SK-N-SH (cell line): ENCODE measurements at places on chromosomes 5 and 9. TPM values are rescaled to one million over a fixed set of nuclear protein-coding genes. Genes with fewer than 3 reads are reported as not detected.

Gene SLC36A2
- not detected in 2 replicates for polyA plus RNA-seq

Gene NR6A1
- 1.2 and 1.4 TPM in 2 replicates for polyA plus RNA-seq

Gene DRD1
- polyA plus RNA-seq = 0.02 TPM in 1 of 2 replicates, not detected in the other

Gene SLC46A2
- polyA plus RNA-seq = not detected in 2 replicates

Gene PCDH12
- polyA plus RNA-seq = 0.02 and 0.08 TPM in 2 replicates

- peak; percentile 27 for DNase-seq
These were observed 72.7 kb downstream of the ZFAND5 start for GRCh38 chr9:72292256-72292682.

- peak; percentile 57 for DNase-seq
These were observed 90.4 kb downstream of the ZNF608 start for GRCh38 chr5:124655921-124656511.

DNA sequence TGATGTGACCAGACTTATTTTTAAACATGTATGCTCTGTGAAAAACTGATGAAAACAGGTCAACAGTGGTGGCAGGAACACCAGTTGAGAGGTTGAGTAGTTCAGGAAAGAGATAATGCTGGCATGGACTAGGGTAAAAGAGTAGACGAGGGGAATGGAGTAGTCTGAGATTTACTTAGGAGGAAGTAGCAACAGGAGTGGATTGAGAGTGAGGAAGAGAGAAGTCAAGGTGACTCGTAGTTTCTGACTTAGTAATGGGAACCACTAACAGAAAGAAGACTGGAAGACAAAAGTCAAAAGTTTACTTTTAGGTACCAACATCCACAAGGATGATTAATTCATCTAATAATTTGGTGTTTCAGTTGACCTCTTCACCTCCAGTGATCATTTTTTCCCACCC is 3.6 kb downstream of the SRA1 start:
- DNase-seq = no peak

DNA sequence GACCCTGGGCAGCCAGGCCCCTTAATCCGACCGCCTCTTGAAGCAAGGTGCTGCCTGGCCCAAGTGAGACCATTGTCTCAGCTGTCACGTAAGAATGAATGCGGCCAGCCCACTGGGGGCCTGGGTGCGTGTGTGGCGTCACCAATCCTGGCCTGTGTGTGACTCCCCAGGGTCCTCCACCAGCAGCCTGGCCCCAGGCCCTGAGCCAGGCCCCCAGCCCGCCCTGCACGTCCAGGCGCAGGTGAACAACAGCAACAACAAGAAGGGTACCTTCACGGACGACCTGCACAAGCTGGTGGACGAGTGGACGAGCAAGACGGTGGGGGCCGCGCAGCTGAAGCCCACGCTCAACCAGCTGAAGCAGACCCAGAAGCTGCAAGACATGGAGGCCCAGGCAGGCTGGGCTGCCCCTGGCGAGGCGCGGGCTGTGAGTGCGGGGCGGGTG is 124.2 kb downstream of the WNK2 start:
- no peak for DNase-seq

DNA sequence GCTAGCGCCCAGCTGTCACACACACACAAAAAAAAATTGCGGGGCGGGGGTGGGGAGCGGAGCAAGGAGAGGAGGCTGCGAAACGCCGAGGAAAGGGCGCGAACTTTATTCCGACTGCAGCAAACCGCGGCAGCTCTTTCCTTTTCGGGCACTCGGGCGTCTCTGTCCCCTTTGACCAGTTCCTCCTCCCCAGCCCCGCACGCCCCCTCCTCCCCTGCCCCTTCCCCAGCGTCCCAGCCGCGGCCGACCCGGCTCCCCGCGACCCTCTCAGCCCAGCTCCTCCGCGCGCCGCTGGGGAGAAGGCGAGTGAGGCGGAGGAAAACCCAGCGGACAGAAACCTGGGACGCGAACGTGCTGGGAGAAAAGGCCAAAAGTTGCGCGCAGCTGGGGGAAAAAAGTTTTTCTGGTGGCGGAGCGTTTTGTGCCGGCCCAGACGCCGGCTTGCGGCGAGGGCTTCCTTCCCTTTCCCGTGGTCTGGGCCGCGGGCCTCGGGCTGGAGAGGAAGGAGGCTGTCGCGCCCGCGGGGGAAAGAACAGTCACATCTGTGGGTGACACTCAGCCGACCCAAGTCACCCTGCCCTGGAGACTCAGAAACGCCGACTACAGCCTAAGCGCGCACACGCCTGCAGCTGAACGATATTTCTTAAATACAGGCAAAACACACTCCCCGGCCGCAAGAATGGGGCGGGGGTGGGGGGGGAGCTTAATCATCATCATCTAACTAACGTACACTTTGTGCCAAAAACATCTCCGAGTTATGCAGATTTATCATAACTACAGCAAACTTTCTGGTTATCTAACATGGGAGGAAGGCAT is 1.1 kb upstream of the BNC2 start:
- peak; percentile 69 for DNase-seq

DNA sequence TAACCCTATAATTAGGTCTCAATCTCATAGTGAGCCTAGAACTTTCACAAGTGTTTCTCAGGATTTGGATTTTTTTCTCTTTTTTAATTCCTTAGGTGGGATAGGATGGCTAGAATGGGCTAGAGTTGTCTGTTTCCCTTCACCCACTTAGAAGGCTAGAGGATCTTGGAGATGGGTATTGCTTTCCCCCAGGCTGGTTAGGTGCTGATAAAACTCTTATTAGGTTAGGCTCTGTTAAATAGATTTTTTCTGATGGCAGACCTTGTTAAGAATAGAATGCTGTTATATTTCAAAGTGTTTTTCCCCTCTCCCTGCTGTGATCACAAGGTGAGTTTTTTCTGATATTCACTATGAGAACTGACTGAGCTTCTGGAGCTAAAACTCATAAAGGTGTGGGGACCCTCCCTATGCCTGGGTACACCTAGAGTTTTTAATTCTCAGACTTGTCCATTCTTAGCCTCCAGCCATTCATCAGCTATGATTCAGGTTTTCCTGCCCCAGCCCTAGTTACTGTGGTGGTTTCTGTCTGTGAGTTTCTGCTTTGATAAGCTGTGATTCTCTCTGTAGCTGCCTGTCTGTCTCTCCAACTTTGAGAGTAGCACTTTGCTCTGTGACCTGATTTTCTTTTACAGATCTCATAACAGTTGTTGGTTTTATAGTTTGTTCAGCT is 132.4 kb downstream of the HACD4 start:
- peak; percentile 28 for DNase-seq

DNA sequence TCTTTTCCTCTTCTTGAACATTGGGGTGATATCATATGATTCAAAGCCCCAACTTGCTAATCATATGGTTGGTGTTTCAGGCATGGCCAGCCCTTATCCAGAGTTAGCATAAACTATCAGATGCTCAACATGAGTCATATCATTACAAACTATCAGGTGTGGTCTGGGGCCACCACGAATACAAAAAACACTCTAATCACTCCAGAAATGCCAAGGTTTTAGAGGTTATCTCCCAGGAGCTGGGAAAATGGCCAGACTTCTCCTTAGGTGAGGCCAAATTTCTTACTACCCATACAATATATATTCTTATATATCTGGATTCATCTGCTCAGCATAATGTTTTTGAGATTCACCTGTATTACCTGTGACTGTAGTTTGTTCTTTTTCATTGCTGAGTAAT is 210.5 kb downstream of the CCDC171 start:
- DNase-seq = no peak

DNA sequence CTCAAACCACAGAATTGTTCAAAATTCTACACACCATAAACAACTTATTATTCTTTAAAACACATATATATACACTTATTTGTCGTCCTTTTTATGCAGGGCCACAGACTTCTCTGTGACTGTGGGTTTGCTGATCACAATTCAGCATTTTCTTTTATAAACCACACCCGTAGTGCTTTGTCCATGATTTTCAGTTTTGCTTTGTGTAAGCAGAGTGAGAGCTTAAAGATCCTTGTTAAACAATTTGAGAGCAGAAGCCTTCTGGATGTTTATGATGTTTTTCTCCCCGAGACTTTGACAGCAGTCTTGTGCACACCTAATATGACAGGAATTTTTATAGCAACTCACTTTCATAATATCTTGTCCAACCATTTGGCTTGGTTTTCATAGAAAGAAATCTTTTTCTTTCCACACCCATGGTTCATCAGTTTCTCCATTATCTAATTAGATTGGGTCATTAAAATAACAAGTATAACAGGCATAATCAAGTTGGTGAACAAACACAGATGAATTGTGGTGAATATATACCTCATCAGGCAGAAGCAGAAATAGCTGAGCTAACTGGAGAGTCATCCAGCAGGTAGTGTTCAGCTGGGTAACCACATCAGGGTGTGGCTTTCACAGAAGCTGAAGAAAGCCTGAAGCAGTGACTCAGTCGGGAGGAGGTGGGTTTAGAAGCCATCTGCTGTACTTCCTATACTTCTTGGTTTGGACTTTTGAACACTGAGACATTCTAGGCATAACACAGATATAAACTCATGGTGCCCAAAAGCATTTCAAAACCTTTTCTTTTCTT is 232.8 kb downstream of the DOCK8 start:
- no peak for DNase-seq

DNA sequence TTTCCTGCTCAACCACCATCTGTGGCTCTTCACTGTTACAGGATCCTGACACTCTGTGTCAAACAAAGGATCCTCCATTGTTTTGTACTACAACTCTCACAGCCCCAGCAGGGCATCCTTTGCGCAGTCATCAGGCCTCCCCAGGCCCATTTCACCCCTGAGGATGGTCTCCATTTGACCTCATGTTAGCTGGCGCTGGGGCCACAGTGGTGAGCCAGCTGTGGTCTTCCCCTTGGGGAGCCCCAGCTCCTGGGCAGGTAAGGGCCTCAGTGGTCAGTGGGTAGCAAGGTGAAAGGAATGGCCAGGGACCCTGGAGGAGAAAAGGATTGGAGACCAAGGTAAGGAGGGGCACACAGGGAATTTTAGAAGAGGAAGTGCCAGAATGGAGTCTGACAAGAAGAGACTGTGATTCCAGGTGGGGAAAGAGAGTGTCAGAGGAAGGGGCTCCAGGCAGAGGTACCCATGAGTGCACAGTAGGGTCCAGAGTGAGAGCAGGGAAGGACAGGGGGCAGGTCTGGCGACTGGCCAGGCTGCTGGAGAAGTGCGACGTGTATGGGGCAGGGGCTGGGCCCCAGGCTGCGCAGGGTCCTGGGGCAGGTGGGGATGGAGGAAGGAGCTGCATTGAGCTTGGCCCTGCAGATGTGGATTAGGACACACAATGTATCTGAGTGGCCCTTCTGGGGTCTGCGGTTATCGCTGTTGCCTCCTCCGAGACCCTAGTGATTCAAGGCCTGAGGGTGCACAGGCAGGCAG is 109.9 kb downstream of the PHF2 start:
- no peak for DNase-seq

DNA sequence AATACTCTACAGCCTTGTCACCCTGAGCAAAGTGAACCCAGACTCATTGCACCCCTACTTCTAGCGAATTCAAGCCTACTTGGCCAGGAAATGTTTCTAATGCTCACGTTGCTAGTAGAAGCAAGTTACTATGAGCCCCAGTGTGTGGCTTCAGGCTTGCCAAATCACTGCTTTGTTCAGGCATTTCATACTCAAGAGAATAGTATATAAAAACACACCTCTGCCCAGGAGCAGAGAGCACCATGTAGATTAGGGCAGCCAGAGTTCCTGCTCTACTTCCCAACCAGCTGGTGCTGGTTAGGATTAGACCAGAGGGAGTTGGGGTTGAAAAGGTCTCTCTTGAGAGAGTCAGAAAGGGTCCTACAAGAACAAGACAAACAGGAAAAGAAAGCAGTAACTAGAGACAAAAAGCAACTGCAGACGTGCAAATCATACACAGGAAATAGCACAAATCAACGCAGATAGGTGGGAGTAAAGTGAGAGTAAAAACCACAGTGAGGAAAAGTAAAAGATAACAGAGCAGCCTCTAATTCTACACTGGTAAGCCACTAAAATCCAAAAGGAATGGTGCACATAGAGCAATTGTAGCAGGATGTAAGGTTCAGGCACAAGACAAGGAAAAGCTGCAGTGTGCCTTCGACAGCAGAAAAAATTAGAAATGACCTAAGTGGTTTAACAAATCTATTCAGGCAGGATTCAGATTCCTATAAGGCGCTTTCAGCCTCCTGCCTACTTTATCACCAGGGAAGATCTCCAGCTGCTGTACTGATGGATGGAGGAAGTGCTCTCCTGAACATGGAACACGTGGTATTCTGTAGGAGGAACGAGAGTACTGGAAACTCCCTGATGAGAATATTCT is 49.6 kb upstream of the KIF2A start:
- peak; percentile 73 for DNase-seq

GRCh38 chr9:111427186-111427585 is 57.0 kb downstream of the ECPAS start:
- no peak for DNase-seq

DNA sequence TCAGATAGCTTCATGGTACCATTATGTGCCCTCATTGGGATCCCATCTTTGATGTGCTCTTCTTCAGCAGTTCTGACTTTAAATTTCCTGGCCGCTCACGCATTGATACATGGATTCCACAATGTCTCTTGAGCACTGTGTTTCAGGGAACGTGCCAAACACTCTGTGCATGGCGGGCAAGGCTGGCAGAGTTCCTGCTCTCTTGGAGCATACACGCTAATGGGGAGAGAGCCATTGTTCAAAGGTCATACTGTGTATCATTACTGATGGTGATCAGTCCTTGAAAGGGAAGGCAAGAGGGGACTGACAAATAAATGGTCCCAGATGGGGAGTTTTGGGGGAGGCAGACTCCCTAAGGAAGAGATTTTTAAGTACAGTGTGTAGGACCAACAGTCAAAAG is 52.3 kb downstream of the AMBP start:
- DNase-seq = no peak

DNA sequence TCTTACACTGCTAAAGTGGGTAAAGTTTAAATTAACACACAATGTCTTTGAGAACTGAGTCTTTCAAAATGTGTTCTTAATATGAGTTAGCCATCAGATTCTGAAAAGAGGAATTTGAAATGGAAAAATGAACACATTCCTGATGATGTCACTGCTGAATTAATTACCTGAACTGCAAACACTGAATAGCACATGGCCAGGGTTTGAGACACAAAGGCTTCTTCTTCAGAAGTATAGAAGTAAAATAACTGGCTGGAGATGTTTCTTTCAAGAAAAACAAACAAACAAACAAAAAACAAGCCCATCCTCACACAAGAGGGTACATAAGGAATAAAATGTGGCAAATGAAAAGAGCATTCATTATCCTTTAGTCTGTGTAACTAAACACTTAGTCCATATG is 7.1 kb downstream of the GLIS3 start:
- no peak for DNase-seq

DNA sequence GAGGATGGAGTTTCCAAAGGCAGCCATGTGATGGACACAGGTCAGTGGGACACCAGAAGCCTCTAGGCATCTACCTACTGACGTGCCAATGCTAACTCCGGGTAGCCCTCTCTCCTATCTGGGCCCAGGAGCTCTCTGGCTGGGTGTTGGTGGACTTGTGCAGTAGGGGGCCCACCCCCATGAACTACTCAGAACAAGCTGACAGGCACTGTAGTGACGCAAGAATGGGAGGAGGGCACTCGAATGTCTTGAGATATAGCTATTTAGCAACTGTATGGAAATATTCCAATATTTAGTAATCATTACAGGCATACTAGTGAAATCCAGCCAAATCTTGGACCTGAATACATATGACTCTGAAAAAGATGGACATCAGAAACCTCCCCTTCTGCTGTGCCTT is 5.7 kb upstream of the DOCK2 start:
- no peak for DNase-seq

GRCh38 chr9:6689893-6690674 is 44.6 kb upstream of the GLDC start:
- DNase-seq = no peak

- DNase-seq = no peak
These were observed 117.4 kb downstream of the GCNT1 start for GRCh38 chr9:76576344-76576743.
